ENCODE measurements at places on chromosomes 12 and 14.
A peak's percentile ranks its signal among the peaks of the same experiment; 100 is the strongest.

- no peak for DNase-seq
These were observed 2.5 kb downstream of the FAM181A start for GRCh38 chr14:93929657-93930056.

DNA sequence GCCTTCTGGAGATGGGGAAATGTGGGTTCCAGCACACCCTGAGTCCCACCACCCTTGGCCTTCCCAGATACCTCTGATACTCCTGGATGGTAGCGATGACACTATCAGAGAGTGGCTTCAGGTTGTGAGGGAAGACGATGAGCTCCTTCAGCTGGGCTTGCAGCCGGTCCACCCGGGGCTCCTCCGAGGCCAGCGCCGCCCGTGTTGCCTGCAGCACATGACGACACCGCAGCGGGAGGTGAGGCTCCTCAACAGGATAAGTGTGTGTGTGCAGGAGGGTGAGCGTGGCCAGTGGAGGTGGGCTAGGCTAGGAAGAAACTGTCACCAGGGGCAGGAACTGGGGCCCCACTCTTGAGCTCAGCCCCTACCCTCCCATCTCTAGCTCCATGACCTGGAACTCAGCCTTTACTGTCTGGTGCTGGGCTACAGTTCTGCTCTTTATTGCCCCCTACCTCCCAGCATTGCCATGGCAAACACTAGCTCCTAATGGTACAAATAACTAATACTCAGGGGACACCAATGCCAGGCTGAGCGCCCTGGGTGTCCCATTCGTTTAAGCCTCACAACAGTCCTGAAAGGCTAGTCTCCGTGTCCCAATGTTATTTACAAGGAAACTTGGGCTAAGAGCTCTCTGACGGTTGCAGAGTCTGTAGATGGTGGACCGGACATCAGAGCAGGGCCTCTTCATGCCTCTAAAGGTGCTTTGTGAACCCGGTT lies 64.1 kb downstream of the SYNE3 start:
- no peak for DNase-seq

DNA sequence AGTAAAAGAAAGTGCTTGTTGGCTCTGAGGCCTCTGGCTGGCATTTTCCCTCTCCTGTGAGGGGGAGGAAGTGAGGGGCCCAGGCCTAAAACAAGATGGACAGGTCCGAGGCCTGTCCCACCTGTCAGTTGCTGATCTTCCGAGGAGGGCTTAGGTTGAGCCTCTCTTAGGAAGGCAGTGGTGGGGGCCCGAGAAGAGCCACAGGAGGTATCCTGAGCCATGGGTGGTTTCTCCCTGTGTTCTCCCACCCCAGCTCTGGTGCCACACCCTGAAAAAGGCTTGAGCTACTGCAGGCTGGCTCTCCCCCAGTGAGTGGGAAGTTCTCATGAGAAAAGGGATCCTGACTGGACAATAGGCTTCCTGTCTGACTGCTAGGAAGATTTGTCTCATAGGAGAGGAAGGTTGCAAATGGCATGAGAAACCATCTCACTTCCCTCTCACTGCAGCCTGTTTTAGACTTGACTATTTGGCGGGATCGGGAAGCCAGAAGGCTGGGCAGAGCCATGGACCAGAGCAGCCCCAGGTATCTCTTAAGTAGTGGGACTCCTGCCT lies 72.1 kb upstream of the SRSF5 start:
- DNase-seq = no peak

DNA sequence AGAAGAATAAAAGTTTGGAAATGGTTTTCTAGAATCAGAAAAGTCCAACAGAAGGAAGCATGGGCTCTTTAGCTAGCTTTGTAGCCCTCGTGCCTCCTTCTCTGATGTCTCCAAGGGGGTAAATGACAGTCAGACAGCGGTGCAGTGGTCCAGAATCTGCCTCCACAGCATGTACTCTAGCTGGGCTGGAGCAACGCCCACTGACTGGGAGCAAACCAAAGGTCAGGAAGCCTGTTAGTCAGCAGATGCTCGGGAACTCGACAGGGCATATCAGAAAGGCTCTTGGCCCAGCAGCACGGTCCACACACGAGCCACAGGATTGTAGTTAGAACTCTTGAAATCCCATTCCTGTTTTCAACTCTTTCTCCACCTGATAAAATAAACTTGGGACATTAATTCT lies 164.3 kb downstream of the GRIN2B start:
- DNase-seq = peak; percentile 2

GRCh38 chr14:104700225-104700651 lies 10.8 kb downstream of the INF2 start:
- no peak for DNase-seq

DNA sequence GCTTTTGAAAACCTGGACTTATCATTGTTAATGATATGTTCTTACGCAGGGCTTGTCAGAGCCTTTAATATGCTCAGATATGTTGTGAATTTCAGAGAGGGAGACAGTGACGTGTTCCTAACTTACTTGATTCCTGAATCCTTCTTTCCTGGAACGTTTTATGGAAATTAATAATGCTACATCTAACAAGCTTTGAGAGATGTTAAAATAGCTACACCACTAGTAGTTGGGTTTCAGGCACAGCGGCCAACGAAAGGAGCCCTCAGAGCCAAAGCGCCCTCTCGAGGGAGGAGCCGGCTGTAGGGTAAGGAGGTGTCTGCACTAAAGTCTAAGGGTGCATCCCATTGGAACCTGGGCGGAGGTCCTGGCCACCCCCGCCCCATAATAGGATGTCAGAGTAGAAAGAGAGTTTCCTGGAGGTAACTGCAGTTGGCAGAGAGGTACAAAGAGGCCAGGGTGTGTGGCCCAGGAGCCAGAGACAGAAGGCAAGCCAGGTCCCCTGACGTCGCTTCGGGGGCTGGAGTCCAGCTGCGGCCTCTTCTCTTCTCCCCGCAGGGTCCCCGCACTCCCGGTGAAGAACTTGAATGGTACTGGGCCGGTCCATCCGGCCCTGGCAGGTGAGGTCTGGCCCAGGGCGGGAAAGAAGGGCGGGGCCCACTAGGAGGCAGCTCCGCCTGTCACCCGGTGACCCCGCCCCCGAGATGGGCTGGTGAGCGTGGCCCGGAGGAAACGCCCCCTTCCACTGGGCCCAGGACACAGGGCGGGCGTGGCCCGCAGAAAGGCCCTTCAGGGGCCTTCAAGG lies 36.3 kb downstream of the DTX1 start:
- no peak for DNase-seq

- peak; percentile 38 for DNase-seq
These were observed 772 bp downstream of the SCARB1 start for GRCh38 chr12:124862768-124863415.

- DNase-seq = peak; percentile 47
These were observed 500 bp downstream of the GPR137C start for GRCh38 chr14:52553002-52553670.

DNA sequence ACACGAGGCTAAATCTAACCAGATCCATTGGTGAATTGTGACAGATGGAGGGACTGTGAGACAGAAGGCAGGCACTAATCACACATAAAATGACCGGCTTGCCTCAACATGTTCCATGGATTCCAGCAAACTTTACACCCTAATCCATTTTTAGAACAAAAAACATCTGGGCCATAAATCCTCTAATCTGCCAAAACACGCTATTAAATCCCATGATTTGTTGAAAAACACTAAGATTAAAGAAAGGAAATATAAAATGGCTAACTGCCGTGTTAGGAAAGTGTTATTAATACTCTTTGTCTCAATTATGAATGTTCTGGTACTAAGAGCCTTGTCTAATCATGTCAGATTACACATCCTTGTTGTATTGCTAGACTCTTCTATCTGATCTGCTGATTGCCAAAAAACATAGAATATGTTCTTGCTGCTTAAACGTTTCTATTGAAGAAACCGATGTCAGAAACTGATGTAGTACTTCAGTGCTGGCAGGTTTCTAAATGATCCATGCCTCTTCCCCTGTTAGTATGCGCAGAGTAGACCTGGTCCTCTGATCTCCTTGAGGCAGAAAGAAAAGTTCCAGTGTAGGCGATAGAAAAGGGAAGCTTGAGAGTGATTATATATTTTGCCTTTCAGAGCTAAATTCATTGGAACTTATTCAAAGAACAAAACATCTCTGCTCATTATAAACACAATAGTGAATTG lies 384.9 kb downstream of the SOX5 start:
- no peak for DNase-seq

DNA sequence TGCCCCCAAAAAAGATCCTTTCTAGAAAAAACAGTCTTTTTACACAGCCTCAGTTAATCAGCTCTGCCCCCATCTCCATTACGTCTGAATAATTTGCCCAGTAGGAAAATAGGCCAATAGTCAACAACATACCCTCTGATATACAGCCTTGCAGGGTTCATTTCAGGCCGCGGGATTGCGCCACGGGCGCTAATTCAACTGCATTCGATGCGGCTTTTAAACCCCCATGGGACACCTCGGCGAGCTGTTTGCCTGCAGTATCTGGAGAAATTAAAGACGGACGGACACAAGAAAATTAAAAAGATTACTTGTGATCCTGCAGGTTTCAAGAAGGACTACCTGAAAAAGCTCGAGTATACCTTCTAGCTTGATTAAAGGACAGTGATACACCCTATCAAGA lies 36.1 kb downstream of the ERP29 start:
- DNase-seq = no peak

DNA sequence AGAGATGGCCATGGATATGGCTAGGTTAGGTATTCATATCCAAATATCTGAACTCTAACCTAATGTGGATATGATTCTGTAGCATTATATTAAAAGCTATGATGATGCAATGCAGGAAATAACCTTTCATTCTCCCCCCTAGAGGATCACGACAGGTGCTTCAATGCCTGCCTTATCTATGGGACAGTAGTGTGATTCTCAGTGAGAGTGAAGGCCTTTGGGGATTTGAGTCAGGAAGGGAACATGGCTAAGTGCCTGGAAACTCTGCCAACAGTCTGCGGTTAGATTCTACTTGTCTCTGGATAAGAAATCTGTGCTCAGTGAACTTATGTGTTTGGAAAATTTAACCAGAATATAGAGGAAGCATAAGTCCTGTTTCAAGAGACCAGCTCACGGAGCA lies 81.8 kb downstream of the SLC38A1 start:
- peak; percentile 31 for DNase-seq

DNA sequence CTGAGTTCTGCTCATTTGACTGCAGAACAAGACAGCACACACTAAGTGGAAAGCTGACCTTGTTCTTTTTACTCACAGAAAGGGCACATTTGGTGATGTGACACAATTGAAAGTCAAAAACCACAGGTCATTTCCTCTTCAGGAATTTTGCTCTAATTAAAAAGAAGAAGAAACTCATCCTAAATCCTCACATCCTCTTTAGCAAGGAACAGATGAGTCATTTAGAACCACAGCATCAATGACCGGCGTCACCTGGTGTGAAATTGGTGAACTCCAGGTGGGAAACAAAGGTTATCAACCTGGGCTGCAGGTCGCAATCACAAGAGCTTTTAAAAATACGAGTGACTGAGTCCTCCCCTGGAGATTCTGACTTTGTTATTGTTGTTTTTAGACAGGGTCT lies 2.9 kb upstream of the RNU6-8 start:
- DNase-seq = no peak

DNA sequence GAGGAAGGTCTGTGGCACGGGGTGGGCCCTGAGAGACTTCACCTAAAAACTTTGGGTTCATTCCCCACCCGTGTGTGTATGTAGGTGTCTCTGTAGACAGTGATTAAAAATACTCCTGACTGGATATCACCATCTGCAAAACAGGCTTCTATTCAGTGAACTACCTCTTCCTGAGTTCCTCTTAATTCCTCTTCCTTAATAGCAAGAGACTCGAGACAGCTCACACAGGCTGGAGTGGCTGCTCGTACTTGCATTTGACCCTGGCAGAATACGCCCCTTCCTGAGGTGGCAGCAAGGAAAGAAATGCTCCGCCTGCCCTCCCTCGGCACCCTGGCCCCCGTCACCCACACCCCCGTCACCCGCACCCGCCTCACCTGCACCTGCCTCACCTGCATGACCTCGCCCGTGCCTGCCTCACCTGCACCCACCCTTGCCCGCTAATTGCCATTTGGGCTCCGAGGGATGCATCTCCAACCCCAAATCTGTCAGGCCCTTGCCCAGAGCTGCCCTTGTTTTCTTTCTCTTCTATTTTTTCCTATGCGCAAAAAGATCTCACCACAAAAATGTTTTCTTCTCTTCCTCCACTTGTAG lies 90.0 kb downstream of the FBXL14 start:
- no peak for DNase-seq

- DNase-seq = no peak
These were observed 213.0 kb upstream of the PDE3A start for GRCh38 chr12:20155374-20155773.

DNA sequence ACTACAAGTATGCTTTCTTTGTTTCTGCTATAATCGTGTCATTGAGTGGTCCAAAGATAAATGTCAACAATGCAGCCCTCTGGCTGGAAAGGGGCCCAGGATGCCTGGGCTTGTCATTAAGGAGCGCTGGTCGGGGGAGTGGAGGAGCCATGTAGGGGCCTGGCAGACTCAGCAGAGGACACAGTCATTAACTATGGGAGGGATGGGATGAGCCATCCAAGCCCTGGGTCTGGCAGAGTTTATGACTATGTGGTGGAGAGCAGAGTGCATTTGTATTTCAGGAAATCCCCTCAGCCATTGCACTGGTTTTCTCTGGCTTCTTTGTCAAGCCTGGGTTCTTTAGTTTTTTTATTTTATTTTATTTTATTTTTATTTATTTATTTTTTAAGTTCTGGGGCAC lies 243.1 kb downstream of the C12orf75 start:
- no peak for DNase-seq

GRCh38 chr14:42141328-42141727 lies 534.7 kb downstream of the LRFN5 start:
- no peak for DNase-seq

DNA sequence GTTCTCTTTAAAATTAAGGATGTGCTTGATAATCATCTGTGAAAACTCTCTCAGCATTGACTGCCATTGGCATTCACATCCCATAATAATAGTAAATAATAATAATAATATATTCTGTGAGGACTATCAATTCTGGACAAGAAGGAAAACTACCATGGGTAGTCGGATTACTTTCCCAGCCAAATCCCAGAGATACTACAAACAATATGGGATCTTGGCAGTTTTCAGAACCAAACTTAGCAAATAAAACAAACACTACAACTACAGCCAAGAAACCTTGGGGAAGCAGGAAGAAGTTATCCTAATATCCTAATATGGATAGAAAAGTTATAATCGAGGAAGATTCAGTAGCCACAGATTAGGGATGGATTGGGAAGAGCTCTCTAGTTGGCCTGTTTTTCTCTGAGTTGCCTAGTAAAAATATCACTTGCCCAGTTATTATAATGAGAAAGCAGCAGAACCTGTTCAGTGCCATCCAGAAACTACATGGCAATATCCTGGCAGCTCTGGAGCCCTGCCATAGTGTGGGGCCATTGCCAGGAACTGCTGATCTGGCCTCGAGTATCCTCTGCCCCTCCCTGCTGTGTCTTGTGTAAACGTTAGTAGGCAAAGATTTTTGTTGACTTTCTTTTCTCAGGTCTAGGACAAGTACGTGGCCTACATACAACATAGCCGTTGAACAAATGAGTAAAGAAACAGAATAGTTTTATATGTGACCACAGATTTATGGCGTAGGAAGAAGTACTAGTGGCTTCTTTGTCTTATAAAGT lies 193.5 kb downstream of the SLC2A13 start:
- DNase-seq = no peak

DNA sequence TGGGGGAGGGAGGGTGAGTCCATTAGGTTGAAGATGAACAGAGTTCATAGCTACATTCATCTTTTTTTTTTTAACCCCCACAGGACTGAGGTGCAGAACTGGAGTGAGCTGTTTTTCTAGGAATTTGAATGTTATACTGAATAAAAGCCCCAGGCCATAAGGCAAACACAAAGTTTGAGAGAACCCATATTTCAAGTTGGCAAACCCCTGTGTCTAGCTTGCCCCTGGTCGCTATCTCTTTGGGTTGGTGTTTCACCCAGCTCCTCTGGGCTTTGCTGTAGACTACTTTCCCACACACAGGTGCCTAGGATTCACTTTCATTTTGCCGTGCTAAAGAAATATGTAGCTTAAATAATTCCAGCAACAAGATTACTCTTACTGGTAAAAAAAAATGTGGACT lies 5.2 kb upstream of the LMO3 start:
- DNase-seq = no peak

All from EL (cell line).